ENCODE measurements at places on chromosomes 7 and 10. TPM values are rescaled to one million over a fixed set of nuclear protein-coding genes. Genes with fewer than 3 reads are reported as not detected.

Gene SLC26A5
- not detected for total RNA-seq

DNA sequence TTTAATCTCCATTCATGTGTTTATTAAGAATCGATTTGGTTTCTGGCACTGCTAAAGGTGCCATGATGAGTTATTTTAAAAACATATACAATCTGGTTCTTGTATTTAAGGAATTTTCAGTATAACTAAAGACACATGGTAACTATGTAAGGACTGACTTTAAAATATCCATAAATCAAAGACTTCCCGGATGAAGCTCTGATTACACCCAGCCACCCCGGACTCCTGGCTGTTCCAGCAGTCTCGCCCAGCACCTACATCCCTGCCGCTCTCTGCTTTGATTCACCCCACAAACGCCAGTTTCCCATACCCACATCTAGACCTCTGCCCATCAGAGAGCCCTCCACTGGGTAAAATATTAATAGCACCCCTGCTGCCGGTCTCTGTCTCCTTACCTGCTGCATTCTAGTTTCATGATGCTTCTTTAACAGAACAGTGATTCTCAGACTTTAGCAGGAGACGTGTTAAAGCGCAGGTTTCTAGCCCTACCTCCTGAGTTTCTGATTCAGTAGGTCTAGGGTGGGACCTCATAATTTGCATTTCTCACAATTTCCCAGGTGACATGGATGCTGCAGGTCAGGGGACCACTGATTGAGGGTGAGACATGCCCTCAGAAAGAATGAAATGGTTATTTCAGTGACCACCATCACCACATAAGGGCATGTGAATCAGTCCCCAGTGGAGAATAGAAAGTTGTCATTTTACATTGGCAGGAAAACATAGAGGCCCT is 185.7 kb downstream of the KIAA1217 start:
- DNase-seq = no peak

DNA sequence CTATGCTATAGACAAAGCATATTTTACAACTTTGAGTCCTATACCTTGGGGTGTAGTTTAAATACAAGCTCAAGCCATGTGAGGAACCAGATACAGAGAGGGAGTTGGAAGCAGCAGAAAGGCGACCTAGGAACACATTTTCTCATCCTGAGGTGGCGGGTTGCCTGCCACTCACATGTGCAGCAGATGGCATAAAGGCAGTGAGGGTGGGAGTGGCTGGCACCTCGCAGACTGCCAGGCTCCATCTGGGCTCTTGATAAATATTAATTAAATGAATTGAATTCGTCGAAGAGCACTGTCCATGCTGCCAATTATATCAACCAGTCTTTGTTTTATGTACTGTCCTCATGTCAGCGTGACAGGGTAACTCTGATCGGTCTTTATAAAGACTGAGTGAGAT is 79.0 kb upstream of the SEMA3C start:
- DNase-seq = no peak

GRCh38 chr10:114517368-114518250 is 113.3 kb upstream of the AFAP1L2 start:
- DNase-seq = no peak

DNA sequence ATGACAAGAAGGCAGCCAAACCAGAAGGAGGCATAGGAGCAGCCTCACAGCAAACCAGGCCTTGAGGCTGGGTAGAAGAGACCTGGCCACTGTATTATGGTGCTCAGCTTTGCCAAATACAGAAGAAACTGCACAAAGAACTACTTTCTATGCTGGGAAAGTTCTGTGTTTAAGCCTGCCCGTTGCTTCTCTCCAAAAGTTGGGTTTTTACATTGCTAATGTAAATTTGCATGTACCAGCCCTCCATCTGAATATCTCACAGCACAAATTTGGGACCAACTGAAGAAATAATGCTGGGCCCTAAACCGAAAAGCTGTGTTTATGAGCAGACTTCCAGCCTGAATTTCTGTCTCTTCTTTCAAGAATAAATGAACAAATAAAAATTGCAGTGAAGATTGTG is 145.0 kb downstream of the TFEC start:
- no peak for DNase-seq

Gene MYO3A
- not detected for total RNA-seq

GRCh38 chr10:5679606-5680005 is 5.0 kb upstream of the TASOR2 start:
- no peak for DNase-seq

DNA sequence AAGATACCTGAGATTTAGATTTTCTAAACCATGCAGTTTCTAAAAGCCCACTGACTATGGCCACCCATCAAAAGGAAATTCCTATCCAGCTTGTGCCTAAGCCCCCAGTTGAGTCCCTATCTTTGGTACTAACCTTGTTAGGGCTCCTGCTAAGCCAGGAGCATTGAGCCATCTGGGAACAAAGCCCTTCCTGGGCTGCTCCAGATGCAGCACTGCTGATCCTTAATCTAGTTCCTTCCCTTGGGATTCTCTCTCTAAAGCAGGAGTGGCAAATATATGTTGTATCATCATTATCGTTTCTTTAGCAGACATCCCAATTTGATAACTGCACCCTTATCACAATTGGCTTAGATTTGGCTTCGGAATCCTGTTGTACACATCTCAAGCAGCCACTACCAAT is 24.7 kb upstream of the PDLIM1 start:
- DNase-seq = no peak

DNA sequence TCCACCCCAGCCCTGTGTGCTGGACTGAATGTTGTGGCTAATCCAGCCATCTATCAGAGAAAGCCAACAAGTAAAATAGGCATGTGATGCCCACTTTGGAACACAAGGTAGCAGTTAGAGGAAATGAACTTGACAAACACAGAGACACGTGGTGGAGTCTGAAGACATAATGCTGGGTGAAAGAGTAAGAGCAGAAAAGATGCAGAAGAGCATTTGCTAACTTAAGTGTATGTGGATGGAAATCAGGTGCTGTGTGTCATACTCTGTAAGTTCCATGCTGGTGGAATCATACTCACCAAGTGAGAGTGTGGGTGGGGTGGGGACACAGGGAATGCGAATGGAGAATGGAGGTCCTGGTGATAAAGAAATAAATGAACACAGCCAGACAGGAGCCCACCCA is 22.8 kb downstream of the WDFY4 start:
- DNase-seq = no peak

Gene CLDN4
- total RNA-seq = 295 TPM

GRCh38 chr7:930975-931758 is 23.3 kb downstream of the ADAP1 start:
- no peak for DNase-seq

- DNase-seq = no peak
Observed at GRCh38 chr7:32346253-32346652, 143.9 kb downstream of the LSM5 start.

- DNase-seq = no peak
Observed at GRCh38 chr10:30803058-30803457, 173.5 kb upstream of the LYZL2 start.

DNA sequence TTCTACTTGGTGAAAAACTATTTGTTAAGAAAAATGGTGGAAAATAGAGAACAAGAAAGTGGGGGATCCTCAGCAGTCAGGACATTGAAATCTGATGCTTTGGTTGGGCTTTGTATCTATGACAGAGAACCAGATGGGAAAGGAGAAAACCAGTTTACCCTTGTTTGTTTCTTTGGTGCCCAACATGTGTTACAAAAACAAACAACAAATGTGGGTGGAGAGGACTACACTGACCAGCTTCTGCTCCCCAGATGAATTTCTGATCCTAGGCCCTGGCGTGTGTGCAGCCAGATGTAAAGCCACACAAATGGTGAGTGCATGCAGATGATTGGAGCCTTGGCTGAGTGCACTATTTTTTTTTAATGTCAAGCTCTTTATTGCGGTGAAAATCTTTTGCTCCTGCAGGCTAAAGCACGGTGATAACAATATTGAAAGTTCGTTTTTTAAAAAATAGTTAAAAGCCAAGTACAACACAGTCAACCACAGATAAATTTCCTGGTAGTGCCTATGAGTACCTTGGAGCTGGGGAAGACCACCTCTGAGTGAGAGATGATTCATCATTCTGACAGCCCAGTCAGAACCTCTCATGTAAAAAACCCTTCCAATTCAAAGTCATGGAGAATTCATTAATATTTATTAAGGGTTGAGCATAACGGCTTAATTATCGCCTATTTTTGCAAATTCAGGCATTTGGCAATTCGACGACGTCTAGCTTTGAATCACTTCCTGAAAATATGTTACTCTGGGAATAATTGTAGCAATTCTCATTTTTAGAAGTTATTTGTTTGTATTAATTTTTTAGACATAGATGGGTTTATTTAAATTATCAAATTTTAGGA is 163.7 kb downstream of the AGMO start:
- DNase-seq = no peak

GRCh38 chr7:157998884-157999552 is 588.6 kb downstream of the PTPRN2 start:
- no peak for DNase-seq

Gene SH2D4B
- total RNA-seq = 0.10 TPM

- no peak for DNase-seq
Observed at GRCh38 chr10:4456279-4456678, 369.7 kb upstream of the AKR1E2 start.

GRCh38 chr10:6833458-6834011 is 253.5 kb upstream of the PRKCQ start:
- no peak for DNase-seq

Gene STRIP2
- 5.1 TPM for total RNA-seq

Gene GPRIN2
- total RNA-seq = 12.9 TPM

DNA sequence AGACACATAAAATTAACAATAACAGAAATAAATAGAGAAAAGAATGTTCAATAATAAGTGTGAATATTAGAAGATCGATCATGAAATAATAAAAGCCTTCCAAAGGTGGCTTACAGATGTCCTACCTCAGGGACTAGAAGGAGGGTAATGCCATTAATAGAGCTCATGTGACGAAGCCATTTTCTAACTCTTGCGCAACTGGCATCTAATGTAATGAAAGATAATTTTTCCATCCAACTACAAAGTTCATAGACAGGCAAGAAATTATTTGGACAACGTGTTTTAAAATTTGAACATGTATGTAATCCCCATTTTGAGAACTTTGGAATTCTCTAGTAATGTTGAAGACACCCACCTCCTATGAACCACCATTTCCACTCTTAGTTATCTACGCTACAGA is 1394.3 kb upstream of the LRRTM3 start:
- DNase-seq = no peak

DNA sequence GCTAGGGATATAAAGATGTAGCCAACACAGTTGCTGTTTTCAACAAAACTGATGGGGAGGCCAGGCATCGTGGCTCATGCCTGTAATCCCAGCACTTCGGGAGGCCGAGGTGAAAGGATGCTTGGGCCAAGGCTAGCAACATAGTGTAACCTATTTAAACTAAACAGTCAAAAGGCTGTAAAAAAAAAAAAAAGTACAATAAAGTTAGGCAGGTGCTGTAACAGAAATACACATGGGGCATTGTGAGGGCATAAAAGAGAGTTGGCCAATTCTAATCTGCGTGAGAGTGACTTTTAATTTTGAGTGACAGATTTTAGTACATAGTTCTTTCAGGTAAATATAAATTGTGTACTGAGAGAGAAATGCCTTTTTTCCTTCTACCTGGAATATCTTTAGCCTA is 6.2 kb downstream of the XRCC2 start:
- no peak for DNase-seq

Gene AKR1C1
- 0.31 TPM for total RNA-seq

DNA sequence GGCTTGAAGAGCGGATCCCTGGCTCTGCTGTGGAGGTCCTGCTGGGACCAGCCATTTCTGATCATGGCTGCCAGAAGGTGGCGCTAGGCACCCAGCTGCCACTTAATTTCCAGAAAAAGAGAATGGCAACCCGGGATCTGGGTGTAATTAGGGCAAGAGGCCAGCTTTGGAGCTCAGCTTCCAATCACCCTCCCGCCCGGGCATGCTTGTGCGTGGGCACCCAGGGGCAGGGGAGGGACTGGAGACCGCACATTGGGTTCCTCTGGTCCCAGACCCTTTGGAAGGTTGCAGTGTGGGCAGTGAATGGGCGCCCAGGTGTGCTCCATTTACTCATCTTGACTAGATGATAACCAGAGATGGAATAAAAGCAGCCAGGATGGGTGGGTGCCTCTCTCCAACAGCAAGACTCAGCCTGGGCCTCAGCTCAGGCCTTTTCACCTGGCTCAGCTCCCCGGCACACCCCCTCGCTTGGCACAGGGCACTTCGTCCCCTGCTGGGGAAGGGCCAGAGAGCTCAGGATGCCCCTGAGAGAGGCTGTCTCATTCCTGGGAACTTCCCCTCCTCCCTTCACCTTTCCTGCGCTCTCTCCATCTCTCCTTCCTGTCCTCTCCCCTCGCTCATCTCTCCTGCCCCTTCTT is 14.7 kb downstream of the FAM241B start:
- no peak for DNase-seq

Gene UCMA
- not detected for total RNA-seq

- DNase-seq = no peak
Observed at GRCh38 chr7:149849174-149849573, 11.0 kb downstream of the ZNF862 start.

Gene CFAP70
- 0.10 TPM for total RNA-seq

Gene CYP3A5
- total RNA-seq = 0.31 TPM

Gene MPP7
- 0.49 TPM for total RNA-seq

DNA sequence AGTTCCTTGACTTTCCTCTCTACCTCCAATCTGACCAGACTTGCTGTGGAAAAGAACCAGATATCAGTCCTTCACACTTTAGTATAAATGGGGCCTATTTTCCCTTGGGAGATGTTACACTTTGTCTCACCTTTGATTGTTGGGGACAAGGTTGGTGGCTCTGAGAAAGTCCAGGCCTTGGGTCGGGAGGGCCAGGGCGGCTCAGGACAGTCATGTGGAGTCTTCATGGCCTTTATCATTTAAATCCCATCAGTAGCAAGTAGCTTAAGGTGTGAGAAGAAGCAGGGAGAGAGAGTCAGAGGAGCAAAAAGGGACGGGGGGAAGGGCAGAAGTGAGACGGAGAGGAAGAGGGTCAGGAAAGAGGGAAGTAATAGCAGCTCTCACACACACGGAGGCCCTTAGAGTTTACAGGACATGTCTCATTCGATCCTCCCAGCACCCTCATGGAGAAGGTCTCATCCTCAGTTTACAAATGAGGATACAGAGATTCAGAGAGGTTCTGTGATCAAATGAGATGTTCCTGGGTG is 40.5 kb downstream of the TBATA start:
- no peak for DNase-seq

DNA sequence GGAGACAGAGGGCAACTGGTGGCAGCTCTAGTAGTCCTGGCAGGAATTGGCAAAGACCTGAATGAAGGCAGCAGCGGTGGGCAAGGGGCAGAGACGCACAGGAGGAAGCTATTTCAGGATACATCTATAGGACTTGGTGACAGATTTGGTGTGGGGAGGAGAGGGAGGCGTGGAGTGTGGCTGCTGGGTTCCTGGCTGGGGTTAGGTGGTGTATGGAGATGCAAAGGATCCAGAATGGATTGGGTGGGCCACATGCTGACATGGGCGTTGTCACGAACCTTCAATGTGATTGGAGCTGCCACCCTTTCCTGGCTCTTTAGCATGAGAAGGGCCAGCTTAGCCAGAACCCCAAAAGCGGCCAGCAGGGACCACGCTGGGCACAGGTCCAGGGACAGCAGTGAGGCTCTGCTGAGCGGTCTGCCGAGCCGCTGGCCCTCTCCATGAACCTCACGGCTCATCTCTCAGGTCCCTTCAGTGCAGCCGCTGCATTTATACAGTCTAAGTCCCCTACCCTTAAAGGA is 10.2 kb upstream of the ADCY1 start:
- no peak for DNase-seq

Gene TUBB8
- total RNA-seq = 0.08 TPM

GRCh38 chr10:88991899-88992320 is 1.3 kb downstream of the FAS start:
- DNase-seq = no peak

Gene OPALIN
- total RNA-seq = not detected

GRCh38 chr10:72322030-72322279 is 32.8 kb downstream of the DNAJB12 start:
- DNase-seq = no peak

All from Panc1 (cell line).